Fibroblast of skin of right biceps (primary cell): ENCODE measurements at places on chromosomes 6 and 20.

GRCh38 chr20:58891718-58892140 lies 39.2 kb downstream of the GNAS start:
- peak; percentile 41 for DNase-seq

GRCh38 chr6:81820980-81821379 lies 68.5 kb upstream of the TENT5A start:
- DNase-seq = no peak

DNA sequence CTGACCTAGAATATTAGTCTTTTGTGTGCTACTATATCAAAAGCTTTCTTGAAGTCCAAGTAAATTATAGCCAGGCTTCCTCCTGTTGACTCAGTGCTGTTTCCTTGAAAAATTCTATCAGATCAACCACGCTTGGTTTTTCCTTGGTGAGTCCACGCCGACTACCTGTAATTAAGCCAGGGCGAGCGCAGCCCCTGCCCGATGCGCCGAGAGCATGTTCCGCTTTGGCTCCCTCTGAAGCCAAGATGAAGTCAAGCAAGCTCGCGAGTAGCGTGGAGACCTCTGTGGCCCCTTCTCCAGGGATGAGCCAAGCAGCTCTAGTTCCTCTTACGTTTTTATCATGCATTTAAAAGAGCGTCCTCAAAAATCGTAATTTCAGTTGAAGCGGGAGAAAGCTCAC lies 641.2 kb downstream of the CDH26 start:
- no peak for DNase-seq

- DNase-seq = peak; percentile 92
These were observed 31.8 kb upstream of the GMPR start for GRCh38 chr6:16206595-16207037.

GRCh38 chr6:31795616-31796298 lies at the start of gene VARS1:
Gene VARS1, minus strand, starts transcription at chr6:31795752. Its CDS starts 535 bp downstream, at chr6:31795217.
- peak; percentile 89 for DNase-seq

- no peak for DNase-seq
These were observed 281.4 kb upstream of the SOX4 start for GRCh38 chr6:21312118-21312517.

GRCh38 chr6:169044381-169045230 lies 209.0 kb downstream of the THBS2 start:
- no peak for DNase-seq

GRCh38 chr6:158798311-158798710 lies 20.9 kb downstream of the EZR start:
- no peak for DNase-seq

GRCh38 chr6:41567684-41568083 lies 21.5 kb downstream of the FOXP4 start:
- DNase-seq = no peak

DNA sequence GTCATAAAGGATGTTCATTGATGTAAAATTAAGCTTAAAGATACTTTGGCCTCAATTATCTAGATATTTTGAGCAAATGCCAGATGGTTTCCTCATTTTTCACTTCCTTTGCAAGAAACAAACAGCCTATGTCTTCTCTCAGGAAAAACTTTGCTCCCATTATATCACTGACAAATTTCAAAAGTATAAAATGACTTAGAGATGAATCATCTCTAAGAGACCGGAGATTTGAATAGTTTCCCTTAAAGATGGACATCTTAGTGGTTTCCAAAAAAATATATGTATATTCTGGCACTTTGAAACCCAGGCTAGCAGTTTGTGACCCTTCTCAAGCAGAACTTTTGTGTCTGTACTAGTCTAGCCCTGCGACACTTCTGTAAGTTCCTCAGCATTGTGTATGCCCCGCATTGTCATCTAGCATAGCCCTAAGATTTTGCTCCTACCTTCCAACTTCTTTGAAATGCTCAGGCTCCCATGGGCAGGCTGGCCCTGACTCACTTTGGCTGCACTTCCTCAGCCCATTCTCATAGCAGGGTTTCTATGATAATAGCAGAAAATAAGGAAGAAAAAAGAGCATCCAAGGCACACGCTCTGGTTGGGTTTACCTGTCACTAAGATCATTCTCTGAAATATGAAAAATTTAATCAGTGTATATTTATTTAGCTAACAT lies 25.7 kb upstream of the POU3F2 start:
- DNase-seq = peak; percentile 74

DNA sequence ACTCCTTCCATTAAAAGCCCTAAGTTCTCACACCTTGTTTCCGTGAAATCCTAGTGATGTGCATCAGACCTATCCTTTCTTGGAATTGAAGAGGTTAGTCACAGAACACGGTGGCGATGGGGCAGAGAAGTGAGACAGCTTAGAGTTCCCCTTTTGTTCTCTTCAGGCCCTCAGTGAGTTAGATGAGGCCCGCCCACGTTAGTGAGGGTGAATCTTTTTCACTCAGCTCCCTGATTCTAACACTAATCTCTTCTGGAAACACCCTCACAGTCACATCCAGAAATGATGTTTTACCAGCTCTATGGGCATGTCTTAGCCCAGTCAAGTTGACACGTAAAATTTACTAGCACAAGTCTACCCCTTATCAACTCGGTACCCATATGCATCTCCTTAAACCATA lies 172.7 kb upstream of the NOX3 start:
- DNase-seq = no peak

DNA sequence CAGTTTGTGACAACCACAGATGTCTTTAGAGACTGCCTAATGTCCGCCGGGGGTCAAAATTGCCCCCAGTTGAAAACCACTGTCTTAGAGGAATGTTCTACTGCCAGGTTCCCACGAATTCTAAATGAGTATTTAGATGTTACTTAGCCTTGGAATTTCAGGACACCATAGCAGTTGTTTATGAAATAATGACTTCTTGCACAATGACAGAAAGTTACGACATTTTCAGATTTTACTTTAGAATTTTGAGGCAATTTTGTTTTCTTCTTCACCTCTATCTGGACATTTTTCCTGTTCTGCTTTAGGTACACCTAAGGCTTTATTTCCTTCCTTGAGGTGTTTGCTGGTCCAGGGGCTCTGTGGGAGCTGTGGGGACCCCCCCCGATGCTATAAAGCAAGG lies 83.4 kb downstream of the CCDC170 start:
- no peak for DNase-seq

DNA sequence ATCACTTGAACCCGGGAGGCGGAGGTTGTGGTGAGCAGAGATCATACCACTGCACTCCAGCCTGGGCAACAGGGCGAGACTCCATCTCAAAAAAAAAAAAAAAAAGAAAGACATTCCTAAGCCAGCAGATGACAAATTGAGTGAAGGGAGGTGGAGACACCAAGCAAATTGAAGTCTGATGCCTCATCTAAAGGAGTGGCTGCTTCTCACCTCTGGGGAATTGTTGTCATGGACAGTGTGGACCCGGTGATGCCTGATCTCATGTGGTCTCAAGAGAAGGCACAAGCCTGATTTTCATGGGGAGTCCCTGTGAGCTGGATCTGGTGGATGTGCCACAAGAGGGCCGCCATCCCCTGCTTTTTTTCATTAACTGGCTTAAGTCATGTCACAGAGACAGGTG lies 272.0 kb downstream of the ZNF217 start:
- DNase-seq = peak; percentile 28

- no peak for DNase-seq
These were observed 53.0 kb downstream of the FLRT3 start for GRCh38 chr20:14284443-14284842.
